Ureter (tissue), 1 donor: ENCODE measurements at places on chromosomes 1 and 21. TPM values are rescaled to one million over a fixed set of nuclear protein-coding genes. Genes with fewer than 3 reads are reported as not detected.

- no peak for DNase-seq
Observed at GRCh38 chr1:50106095-50106761, 2.5 kb upstream of the ELAVL4 start.

DNA sequence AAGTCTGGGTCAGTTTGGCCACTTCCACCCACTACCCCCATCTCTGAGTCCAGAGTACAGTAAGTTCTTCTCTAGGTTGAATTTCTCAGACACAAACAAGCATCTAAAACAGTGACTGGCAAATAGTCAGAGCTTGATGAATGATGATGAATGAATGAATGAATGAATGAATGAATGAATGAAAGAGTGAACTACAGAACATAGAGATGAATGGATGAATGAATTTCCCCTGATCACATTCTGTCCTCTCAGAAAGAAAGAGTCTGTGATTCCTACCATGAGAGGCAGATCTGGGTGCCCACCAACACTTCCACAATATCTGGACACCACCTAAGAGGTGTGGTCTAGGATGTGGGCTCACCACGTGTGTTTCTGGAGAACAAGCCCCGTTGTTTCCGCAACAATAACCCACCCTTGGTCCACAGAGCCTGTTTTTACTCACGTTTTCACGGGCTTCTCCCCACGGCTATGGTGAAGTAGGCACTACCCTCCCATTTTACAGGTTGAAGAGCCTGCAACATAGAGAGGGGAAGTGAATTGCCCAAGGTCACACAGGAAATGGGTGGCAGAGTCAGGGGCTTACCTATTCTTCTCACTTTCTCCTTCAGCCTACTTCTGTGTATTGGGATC, 40.2 kb upstream of the IFFO2 start:
- no peak for DNase-seq

DNA sequence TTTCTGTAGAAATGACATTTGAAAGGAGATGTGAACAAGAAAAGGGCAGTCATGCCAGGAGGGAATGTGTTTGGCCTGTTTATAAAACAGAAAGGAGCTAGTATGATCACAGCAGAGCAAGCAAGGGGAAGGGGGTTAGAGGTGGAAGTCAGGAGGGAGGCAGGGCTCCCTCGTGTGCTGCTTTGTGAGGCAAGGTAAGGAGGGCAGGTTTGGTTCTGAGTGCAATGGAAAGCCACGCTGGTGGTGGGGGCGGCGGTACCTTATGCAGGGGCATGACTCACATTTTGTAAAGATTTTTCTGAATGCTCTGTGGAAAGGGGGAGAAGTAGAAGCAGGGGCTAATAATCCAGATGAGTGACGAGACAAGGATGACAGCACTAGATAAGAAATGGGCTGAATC, 197.5 kb upstream of the C8B start:
- no peak for DNase-seq

- DNase-seq = no peak
Observed at GRCh38 chr1:4527819-4528218, 126.6 kb upstream of the AJAP1 start.

DNA sequence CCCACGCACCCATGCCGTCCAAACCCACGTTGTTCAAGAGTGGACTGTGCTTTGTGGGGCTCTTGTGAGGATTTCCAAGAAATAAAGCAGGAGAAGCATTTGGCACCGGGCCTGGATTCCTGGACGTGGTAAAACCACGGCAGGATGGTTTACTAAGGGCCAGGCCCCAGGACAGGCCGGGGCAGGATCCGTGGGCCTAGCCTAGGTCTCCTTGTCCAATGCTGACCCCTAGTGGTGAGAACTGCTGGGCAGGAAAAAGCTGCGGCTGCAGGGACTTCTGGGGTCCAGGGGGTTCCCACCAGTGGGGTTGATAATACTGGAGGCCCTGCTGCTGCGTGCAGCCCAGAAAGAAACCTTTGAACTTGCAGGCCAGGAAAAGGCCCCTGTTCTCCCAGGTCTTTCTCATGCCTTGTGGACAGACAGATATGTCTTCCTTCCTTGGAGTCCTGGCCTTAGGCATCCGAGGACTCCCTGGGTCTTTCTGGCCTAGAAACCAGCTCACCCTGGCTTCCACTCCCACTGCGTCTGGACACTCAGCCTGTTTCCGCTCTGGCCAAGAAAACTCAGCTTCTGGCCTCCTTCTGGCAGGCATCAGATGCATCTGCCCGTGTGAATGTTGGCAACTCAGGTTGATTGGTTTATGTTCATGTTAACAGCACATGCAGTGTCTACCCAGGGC, 106.9 kb upstream of the TMEM51 start:
- peak; percentile 80 for DNase-seq

GRCh38 chr1:158077411-158078256, 84.2 kb downstream of the KIRREL1 start:
- no peak for DNase-seq

DNA sequence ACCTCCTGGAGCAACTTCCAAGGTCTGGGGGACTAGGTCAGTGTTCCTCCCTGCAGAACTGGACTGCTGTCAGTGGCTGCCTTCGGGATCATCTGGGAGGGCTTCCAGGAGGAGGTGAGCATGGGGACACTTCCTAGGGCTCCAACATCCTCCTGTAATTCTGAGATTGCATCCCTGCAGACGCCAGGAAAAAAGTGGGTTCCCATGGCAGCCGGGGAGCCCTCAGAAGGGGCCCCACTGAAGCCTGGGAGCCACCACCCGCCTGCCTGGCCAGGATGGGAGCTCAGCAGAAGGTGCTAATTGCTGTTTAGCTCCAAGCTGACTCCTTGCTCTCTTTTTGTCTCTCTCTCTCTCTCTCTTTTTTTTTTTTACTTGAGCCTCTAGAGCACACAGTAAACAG, 16.1 kb upstream of the ARF1 start:
- DNase-seq = no peak

DNA sequence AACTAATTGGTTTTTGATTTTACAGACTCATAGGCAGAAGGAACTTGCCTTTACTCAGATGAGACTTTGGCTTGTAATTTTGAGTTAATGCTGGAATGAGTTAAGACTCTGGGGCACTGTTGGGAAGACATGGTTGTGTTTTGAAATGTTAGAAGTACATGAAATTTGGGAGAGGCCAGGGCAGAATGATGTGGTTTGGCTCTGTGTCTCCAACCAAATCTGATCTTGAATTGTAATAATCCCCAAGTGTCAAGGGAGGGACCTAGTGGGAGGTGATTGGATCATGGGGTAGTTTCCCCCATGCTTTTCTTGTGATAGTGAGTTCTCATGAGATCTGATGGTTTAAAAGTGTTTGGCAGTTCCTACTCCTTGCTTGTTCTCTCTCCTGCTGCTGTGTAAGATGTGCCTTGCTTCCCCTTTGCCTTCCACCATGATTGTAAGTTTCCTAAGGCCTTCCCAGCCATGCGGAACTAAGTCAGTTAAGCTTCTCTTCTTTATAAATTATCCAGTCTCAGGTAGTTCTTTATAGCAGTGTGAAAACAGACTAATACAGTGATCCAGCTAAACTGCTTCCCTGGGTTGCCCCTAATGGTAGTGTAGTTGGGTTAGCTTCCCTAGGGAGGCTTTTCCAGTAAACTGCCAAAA, 10.2 kb downstream of the CPT2 start:
- no peak for DNase-seq

DNA sequence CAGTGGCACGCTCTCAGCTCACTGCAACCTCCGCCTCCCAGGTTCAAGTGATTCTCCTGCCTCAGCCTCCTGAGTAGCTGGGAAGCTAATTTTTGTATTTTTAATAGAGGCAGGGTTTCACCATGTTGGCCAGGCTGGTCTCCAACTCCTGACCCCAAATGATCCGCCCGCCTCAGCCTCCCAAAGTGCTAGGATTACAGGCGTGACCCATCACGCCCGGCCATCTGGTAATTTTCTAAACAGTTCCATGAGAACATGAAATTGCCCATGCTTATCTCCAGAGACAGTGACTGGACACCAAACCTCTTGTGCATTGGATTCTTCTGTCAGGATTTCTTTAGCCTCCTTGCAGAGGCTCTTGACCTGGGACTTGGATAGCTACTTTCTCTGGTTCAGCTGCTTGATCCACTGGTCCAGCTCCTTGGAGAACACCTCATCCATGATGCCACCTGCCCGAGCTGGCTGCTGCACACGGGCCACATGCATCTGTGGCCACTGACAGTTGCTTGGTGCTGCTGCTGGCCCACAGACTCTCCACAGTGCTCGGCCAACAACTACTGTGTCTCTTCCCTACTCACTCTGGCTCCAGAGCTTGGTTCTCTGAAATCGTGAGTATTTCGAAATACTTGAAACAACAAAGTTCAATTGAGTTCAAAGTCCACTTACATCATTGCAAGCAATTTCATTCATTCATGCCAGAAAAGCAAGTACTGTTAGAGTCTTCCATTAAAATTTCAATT, 40.0 kb upstream of the CTPS1 start:
- no peak for DNase-seq

DNA sequence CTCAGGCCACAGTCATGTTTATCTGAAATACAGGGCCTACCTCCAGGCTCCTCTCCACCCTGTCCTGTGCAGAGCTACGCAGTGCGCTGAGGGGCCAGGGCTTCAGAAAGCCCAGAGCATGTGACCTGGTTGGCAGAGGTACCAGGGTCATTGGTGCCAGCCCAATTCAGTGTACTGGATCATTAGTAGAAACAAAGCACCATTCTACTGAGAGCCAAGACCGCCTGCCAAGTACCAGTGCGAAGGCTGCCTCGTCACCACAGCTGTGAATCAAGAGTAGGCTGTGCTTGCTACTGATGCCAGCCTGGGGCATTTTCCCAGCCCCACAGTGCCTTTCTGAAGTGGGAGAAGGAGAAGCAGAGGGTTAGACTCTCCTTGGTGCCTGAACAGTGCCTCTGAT, 59.8 kb downstream of the CAPN9 start:
- DNase-seq = no peak

GRCh38 chr1:115790356-115790755, 21.8 kb upstream of the CASQ2 start:
- no peak for DNase-seq

- no peak for DNase-seq
Observed at GRCh38 chr1:202123336-202123813, 658 bp downstream of the GPR37L1 start.

GRCh38 chr1:101245246-101245927, 8.6 kb downstream of the S1PR1 start:
- no peak for DNase-seq

- DNase-seq = no peak
Observed at GRCh38 chr1:200240656-200241055, 169.2 kb downstream of the ZNF281 start.

DNA sequence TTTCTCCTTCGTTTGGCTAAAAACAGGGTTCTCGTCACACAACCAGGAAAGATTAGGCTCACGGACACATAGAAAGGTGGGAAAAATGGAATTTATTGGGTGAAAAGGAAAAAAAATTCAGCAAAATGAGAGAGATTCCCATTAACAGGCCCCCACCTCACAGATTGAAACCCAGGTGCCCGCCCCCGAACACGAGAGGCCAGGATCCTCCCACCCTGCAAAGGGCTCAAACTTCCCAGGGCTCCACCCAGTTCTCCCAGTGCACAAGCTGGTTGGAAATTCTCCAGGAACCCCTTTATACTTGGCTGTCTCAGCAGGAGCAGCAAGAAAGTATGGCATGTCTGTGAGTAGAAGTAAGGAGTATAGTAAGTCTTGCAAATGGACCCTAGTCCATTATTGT, 499.7 kb downstream of the RWDD3 start:
- DNase-seq = no peak

DNA sequence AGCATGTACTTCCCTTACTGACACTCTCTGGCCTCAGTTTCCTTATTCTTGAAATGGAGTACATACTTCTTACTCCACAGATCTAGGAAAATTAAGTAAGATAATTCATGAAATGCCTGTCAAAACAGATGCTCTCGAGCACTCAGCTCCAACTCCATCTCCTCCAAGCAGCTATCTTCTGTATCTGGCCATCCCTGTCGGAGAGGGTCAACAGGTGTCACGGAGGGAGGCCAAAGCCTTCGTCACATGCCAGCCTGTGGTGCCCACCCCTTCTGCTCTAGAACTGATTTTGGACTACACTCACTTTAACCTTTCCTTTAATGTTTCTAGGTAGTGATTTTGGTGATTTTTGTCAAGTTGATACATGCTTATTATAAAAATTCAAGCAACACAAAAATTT, 18.8 kb upstream of the PKP1 start:
- no peak for DNase-seq

DNA sequence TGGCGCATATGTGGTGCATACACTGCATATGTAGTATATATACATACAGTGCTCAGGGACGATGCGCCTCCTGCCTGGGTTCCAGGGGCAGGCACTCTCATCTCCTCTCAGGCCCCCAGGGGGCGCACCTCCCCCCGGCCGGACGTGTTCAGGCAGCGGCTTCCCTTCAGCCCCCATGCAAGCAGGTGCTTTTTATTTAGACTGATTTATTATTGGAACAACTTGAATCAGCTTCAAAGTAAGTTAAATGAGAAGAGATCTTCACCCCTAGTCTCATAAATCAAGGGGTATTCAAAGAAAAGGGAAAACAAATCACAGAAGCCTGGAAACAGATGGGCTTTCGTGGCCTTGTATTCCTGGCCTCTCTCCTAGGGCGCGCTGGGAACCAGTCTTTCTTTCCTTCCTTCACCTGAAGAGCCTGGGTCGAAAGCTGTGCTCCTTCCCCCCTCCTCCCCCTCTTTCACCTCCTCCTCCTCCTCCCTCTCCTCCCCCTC, 64.6 kb downstream of the UBIAD1 start:
- DNase-seq = no peak

- DNase-seq = no peak
Observed at GRCh38 chr1:52520148-52520547, 32.7 kb downstream of the TUT4 start.

DNA sequence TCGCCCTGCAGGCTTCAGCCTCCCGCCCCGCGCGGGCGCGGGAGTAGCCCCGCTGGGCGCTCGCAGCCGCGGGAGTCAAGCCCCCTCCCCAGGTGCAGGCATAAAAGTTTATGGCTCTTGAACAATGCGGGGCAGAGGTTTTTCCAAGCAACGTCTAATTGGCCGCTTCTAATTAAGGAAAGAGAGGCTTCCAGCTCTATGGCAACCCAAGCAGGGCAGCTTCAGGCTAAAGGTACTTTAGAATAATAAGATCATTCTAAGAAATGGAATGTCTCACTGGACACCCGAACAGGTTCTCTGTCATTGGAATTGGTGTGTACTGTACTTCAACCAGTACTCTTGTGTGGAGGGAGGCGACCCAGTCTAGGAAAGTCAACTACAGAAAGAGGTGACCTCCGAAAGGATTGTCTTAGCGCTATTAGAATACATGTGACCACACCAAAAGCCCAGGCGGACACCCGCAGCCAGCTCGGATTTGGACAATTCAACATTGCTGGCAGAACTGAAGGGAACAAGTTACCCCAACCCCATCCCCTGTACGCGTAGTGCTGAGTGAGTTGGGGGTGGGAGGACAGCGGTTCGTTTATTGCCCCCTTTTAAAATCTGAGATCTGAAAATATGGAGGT, 12.5 kb downstream of the NR5A2 start:
- DNase-seq = no peak

- DNase-seq = no peak
Observed at GRCh38 chr1:219659684-219660083, 46.8 kb upstream of the ZC3H11B start.

IFI44L gene
- total RNA-seq = 9.0 TPM

IL10RB gene
- total RNA-seq = 32.9 TPM

PTGFR gene
- 4.6 TPM for total RNA-seq

LCE2A gene
- total RNA-seq = not detected

SAMD11 gene
- 13.9 TPM for total RNA-seq

CELA2A gene
- total RNA-seq = 0.44 TPM

TMPRSS3 gene
- total RNA-seq = 1.7 TPM

TCEANC2 gene
- 6.7 TPM for total RNA-seq

OR2T3 gene
- total RNA-seq = not detected

TRIM67 gene
- total RNA-seq = not detected

AMY1A gene
- total RNA-seq = not detected

S100PBP gene
- total RNA-seq = 41.0 TPM

LAPTM5 gene
- 34.2 TPM for total RNA-seq

MYBPH gene
- total RNA-seq = not detected

ARHGAP29 gene
- 30.0 TPM for total RNA-seq
